ENCODE measurements at places on chromosomes 6 and 20.

- no peak for DNase-seq
Measured at GRCh38 chr6:24827970-24828369, 29.3 kb upstream of the ARMH2 start.

DNA sequence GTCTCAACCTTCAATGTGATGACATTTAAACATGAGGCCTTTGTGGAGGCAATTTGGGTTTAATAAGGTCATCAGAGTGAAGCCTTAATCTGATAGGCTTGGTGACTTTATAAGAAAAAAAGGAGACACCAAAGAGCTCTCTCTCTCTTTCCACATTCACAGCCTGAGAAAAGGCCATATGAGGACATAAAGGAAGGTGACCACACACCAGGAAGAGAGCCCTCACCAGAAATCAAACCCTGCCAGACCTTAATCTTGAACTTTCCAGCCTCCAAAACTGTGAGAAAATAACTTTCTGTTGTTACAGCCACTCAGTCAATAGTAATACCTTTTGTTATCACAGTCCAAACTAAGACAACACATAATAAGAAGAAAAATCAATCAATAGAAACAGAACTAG is 47.7 kb downstream of the COL12A1 start:
- DNase-seq = no peak

GRCh38 chr6:56416247-56416646 is 168.9 kb upstream of the COL21A1 start:
- no peak for DNase-seq

- DNase-seq = no peak
Measured at GRCh38 chr6:41488433-41489119, 57.6 kb upstream of the FOXP4 start.

- no peak for DNase-seq
Measured at GRCh38 chr6:119620846-119621555, 271.4 kb upstream of the MAN1A1 start.

DNA sequence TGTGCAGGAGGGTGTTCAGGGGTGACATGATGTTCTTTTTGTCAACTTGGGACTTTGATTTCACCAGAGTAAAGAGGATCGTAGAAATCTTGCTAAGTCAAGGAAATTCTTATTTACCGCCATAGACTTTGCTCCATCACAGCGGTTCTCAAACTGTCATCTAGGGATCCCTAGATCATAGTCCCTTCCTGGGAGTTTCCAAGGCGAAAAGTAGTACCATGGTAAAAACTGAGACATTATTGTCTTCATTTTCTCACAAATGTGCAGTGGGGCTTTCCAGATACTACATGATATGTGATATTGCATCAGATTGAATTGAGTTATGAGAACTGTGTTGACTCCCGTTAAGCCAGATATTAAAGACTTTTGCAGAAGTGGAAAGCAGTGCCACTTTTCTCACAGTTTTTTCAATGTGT is 79.7 kb downstream of the JARID2 start:
- DNase-seq = no peak

DNA sequence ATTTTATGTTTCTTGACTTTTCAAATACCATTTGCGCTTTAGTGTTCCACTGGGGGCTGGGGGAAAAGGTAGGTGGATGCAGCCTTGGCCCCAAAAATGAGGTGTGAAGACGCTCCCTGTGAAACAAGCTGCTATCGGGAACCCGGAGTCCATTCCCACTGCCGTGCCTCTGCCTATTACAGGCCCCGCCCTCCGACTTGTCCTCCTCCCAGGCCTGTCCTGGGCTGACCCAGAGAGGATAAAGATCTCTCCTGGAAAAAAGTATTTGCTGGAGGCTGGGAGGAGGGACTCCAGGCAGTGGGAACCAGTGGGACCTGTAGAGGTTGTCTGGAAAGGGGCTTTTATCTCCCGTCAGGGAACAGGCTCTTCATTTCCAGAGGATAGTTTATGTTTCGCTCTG is 215.0 kb downstream of the SLC24A3 start:
- DNase-seq = no peak

GRCh38 chr6:163607792-163608191 is 193.3 kb downstream of the QKI start:
- DNase-seq = no peak

DNA sequence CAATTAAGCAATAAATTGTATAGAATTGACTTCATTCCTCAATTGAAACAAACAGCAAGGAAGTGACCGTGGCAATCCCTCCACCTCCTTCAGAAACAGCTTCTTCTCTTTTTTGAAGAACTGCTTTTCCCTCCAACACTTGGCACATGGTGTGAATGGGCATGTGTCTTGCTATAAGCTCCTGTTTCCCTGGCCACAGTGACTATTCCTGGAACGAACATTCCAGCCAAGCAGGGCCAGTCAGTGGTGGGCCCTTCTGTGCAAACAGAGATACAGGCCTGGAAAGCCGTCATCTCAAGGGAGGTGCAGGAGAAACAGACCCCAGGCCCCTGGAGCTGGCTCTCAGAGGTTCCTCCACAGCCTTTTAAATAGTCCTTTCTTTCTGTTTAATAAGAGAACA is 6.9 kb downstream of the TXNDC5 start:
- no peak for DNase-seq

GRCh38 chr6:75349262-75349984 is 64.8 kb upstream of the TMEM30A start:
- no peak for DNase-seq

DNA sequence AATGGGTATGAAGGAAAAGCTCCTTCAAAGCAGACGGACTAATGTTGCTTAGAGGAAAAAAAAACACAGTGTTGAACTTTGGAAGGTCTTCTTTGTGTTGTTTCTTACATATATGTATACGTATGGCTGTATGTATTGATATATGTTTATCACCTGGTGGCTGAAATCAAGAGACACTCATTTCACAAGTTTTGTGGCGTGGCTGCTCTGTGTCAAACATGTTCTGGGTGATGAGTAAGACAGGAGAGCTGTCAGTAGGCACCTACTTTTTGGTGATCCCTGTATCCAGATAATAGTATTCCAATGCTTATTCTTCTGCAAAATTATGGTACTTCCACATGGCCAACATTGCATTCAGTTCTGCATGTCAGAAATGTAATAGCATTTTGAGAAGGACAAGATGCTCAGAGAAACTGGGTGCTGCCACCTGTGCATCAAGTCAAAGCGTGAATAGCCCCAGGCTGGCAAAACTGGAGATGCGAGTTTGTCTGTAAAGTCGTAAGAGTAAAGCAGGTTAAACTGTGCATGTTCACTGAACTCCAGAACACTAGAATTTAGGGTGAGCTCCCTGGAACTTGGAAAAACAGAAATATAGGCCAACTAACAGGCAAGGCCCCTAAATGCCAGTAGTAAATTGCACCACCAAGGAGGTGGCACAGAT is 67.9 kb downstream of the ARMC2 start:
- DNase-seq = no peak

DNA sequence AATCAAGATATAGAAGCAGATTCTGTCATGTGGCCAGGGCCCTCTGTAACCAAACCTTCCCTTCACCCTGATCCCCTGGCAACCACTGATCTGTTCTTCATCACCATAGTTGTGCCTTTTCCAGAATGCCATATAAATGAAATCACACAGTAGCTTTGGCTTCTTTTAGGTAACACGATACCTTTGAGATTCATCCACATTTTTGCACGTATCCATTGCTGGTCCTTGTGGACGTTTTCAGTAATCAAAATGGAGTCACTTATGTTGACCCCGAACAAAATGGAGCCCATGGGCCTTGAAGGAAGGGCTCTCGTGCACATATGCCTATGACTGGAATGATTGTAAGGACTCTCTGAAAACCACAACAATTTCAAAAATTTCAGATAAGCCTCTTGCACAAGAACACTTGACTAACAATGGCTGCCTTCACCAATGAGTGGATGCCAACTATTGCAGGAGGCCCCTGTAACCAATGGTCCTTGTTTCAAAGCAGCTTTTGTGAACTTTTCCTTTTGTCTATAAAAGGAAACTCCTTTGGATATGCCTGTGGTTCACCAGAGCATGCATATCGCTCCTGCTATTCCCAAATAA is 84.3 kb upstream of the RALY start:
- no peak for DNase-seq

GRCh38 chr6:2639896-2640295 is 110.8 kb downstream of the MYLK4 start:
- DNase-seq = no peak

- no peak for DNase-seq
Measured at GRCh38 chr6:43268782-43269272, 25.5 kb downstream of the TTBK1 start.

GRCh38 chr6:73145690-73146089 is 79.6 kb downstream of the KHDC1L start:
- no peak for DNase-seq

- no peak for DNase-seq
Measured at GRCh38 chr20:20795721-20796120, 83.3 kb upstream of the RALGAPA2 start.

DNA sequence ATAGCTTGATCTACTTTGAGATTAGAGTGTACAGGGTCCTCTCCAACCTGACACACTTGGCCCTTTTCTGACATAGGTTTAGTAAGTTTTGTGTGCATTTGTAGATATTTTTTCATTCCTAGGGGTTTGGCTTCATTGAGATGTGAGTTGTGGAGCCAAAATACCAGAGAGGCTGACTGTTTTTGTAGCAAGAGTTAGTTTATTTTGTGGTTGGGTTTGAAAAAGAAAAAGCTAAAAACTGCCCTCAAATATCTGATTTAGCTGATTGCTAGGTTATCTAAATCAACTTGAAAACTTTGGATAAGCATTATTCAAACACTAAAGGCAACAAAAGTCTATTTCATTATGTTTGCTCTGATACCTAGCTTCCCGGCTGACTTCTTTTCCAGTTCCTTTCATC is 164.7 kb upstream of the CENPW start:
- DNase-seq = no peak

- peak; percentile 15 for DNase-seq
Measured at GRCh38 chr20:46151936-46152335, 33.8 kb downstream of the CD40 start.

GRCh38 chr6:87747646-87748045 is 45.6 kb upstream of the AKIRIN2 start:
- DNase-seq = no peak
